CD4-positive, alpha-beta T cell treated with Interleukin-15 for 4 hours (primary cell): ENCODE measurements at places on chromosomes 1 and 21.
A peak's percentile ranks its signal among the peaks of the same experiment; 100 is the strongest.

DNA sequence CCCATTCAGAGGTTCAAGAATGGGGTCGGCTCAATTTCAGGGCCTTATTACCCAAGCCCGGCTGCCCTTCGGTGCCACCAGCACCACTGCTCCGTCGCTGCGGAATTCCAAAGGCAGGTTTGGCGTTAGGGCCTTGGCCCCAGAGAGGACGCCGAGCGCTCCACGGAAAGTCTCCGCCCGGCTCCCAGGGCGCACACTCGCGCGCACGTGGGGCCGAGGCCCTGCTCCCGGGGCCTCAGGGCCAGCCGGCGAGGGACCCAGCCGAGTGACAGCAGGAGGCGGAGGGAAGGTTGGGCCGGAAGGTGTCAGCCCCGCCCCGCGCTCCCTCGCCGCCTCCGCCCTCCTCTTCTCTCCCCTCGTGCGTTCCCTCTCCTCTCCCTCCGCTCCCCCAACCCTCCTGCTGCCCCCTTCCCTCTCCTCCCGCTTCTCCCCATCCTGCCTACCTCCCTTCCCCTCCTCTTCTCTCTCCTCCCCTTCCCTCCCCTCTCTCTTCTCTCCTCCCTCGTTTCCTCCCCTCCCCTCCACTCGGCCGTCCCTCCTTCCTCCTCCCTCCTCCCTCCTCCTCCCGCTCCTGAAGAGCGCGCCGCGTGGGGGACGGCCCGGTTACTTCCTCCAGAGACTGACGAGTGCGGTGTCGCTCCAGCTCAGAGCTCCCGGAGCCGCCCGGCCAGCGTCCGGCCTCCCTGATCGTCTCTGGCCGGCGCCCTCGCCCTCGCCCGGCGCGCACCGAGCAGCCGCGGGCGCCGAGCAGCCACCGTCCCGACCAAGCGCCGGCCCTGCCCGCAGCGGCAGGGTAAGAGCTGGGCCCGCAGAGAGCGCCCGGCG is at the start of gene ETS2:
Gene ETS2 (plus strand): TSS at position 602 of the 825 bp plus-strand sequence. CDS start 4,106 bp downstream, outside the sequence.
- DNase-seq = peak; percentile 62

GRCh38 chr21:31117128-31117916 is 79.0 kb upstream of the KRTAP19-8 start:
- peak; percentile 28 for DNase-seq

DNA sequence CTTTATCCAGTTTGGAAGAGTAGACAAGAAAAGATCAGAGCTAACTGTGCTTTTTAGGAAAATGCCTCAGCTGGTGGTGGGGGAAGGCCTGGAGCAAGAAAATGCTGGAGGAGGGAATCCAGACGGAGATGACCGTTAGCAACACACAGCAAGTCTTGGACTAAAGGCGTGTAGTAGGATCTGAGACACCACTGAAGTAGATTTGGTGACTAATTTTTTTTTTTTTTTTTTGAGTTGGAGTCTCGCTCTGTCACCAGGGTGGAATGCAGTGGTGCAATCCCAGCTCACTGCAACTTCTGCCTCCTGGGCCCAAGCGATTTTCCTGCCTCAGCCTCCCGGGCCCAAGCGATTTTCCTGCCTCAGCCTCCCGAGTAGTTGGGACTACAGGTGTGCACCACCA is 41.2 kb downstream of the LPAR3 start:
- no peak for DNase-seq

- DNase-seq = peak; percentile 53
Measured at GRCh38 chr1:64136752-64137411, 66.5 kb upstream of the UBE2U start.

DNA sequence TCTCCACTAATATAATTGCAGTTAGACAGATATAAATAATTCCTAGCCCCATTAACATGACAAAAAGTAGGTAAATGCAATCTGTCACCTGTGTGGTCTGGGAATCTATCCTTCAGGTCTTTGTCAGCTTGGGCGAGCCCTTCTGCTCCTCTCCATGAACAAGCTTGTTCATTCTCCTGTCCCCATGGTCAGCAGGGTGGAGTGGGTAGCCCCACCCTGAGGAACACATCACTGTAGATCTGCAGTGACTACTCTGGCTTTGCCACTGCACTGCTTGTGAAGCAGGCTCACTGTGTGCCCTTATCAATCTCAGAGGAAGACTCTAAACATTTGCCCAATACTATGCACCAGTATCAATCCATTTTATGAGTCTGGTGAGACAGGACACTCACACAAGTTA is 279.0 kb downstream of the MATN1 start:
- no peak for DNase-seq

GRCh38 chr1:168623003-168623828 is 46.8 kb downstream of the XCL1 start:
- DNase-seq = no peak

DNA sequence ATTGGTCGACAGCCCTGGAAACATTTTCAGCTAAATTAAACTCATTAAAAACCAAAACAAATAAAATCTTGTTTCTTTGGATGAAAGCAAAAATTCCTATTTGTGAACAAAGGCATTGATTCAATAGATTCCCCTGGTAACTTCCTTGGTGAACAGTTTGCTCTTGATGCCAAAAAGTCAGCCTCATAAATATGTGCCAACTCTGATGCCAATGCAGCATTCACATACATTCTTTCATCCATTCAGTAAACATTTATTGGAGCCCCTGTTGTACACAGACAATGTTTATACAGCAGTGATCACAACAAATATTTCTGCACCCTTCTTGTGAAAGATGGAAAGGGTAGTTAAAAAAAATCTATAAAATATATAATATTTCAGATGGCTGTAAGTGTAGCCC is 107.8 kb downstream of the PLD5 start:
- no peak for DNase-seq

DNA sequence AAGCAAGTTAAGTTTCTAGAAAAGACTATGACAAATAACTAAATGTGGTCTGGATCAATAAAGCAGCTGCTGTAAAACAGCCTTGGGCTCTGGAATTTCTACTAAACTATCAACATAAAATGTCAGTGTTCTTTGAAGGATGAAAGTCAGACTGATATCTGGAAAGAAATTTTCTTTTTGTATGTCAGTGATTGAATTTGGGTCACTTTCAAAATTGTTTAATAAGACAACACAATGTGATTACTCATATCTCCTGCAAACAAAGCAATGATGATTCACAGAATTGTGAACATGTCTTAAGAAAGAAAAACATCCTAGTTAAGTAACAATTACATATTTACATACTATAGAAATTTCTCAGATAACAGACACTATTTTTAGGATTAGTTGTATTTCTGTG is 826.4 kb downstream of the PLA2G4A start:
- DNase-seq = no peak

DNA sequence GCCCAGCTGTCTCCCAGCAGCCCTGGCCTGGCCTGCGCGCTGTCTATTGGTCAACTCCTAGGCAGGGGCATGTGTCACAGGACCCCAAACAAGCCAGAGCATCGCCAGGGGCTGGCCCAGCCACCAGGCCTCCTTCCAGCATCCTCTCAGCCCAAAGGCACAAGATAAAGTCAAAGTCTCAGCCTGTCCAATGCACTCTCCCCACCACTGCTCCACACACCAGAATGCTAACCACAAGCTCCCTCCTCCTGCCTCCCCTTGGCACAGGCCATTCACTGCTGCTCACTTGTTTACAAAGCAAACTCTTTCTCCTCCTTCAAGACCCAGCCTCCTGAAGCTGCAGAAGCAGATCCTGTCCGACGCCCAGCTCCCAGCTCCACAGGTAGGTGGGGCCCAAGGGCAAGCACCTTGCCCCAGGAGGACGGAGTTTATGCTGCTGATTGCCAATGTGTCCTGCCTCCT is 133.4 kb downstream of the DMRTB1 start:
- no peak for DNase-seq

DNA sequence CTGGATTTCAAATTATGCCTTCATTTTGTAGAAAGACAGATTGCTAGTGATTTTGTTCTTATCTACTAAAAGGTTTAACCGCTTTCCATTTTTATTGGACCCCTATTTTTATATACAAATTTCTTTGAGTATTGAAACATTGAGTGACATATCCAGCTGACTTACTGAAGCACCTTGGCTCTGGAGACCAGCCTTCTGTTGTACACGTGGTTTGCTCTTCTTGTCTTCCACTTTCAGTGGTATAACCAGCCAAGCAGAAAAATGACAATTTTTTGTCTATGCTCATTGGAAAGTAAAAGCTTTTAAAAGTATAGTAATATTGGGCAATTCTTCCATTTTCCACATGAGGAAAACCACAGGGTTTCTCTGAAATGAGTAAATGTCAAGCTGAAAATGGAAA is 4.4 kb downstream of the F13B start:
- DNase-seq = no peak

- peak; percentile 92 for DNase-seq
Measured at GRCh38 chr21:37564341-37564923, 197.9 kb downstream of the DYRK1A start.

- DNase-seq = peak; percentile 14
Measured at GRCh38 chr1:109091839-109092193, 1.3 kb downstream of the TMEM167B start.

DNA sequence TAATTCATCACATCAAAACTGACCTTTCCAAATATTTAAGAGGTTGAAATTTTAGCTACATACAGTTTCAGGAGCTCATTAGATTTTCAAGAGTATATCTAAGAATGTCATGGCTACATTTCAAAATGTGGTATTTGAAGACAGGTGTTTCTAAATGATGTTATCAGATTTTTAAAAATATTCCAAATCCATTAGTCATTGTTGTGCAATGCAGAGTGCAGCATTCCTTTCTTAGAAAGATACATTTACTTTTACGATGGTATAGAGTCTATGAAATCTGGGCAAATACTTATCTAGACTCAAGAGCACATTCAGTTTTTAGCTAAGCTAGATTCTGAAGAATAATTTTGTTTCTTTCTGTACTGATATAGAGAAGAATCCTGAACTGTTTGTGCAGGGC is 230.3 kb downstream of the CHRM3 start:
- no peak for DNase-seq

GRCh38 chr21:45721671-45722070 is 78.1 kb downstream of the PCBP3 start:
- DNase-seq = no peak

DNA sequence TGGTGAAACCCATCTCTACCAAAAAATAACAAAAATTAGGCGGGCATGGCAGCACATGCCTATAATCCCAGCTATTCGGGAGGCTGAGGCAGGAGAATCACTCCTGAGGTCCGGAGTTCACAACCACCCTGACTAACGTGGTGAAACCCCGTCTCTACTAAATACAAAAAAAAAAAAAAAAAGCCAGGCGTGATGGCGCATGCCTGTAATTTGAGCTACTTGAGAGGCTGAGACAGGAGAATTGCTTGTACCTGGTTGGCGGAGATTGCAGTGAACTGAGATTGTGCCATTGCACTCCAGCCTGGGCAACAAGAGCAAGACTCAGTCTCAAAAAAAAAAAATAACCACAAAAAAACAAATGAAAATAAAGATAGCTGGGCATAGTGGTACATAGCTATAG is 42.3 kb downstream of the CC2D1B start:
- DNase-seq = no peak

DNA sequence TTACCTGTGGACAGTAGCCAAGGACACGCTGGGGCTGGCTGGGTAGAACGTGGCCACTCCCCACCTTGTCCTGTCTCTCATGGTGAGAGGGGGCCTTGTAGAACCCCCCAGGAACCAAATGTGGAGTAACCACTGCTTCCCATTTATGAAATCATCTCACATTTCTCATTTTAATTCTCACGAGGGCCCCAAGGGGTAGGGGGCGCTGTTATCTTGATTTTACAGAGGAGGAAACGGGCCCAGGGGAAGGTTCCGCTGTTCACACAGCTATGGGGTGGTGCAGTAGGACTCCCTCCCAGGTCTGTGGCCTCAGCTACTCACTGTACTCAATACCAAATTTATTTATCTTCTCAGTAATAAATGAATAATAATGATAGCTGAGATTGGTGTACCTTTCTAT is 5.5 kb downstream of the SMPDL3B start:
- DNase-seq = peak; percentile 80

GRCh38 chr1:67583462-67583950 is 101.5 kb upstream of the GADD45A start:
- DNase-seq = no peak

GRCh38 chr1:172324761-172325160 is 95.7 kb upstream of the C1orf105 start:
- no peak for DNase-seq

DNA sequence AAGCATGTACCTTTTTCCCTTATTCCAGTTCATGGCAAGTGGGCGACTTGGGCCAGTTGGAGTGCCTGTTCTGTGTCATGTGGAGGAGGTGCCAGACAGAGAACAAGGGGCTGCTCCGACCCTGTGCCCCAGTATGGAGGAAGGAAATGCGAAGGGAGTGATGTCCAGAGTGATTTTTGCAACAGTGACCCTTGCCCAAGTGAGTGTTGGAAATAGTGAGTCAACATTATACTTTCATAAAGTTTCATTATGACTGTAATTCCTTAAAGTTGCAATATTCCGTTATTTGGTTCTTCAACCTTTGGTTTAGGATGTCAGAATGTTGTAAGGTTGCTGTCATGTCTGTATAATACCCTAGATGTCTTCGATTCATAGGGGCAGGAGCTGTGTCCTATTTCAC is 230.5 kb downstream of the TPR start:
- DNase-seq = no peak
